ENCODE measurements at places on chromosomes 3 and 15. TPM values are rescaled to one million over a fixed set of nuclear protein-coding genes. Genes with fewer than 3 reads are reported as not detected.

GRCh38 chr3:29745232-29745870 lies 464.5 kb downstream of the RBMS3 start:
- peaks cover 23% of the 10 kb centered on the region for H3K4me1 ChIP-seq
- no peaks in the 10 kb centered on the region for H3K27me3 ChIP-seq
- no peak for DNase-seq
- H3K36me3 ChIP-seq, result peaks cover 6% of the 10 kb centered on the region
- H3K27ac ChIP-seq, result peak overlapping the region; percentile 39

DNA sequence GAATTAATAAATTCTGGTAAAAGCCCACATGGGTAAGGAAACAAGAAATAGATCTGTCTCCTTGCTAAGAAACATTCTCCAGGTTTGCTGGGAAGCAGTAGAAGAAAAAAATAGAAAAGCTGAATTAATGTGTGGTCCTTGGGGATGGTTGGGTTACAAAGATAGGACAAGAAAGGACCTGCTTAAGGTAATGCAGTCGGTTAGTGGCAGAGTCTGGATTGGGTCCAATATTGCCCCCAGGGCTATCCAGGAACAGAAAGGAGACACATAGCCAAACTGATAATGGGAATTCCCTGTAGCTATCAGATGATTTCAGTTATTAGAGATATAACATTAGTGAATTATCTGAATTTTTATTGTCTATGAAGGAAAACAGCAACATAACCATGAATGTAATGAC lies 584.3 kb downstream of the ROBO1 start:
- no peak for DNase-seq
- no peaks in the 10 kb centered on the region for H3K36me3 ChIP-seq
- no peaks in the 10 kb centered on the region for H3K27me3 ChIP-seq
- H3K4me1 ChIP-seq, result peaks cover 6% of the 10 kb centered on the region

The ACP3 gene
- total RNA-seq, result 3.5 TPM

DNA sequence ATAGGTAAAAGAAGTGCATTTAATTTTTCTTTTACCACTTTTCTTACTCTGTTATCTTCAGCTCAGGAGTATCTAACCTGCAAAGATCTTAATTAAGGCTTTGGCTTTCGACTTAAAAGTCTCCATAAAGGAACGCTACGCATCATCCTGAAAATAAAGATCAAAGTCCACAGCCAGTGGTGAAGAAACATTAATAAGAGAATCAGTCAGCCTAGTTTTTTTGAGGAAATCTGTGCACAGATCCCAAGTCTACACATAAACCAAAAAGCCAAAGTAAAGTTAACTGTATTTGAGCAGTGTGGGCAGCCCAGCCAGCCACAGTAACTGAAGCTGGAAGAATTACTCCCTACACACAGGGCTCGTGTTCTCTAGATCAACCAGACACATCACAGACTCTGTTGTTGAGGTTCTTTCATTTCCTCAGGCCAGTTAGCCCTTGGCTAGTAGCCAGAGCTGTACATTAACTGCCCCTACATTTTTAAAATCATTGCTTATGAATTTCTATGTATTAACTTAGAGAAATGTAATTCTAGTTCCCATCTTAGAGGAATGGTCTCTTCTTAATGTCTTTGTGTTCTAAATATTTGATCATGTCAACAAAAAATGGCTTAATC lies 6.9 kb downstream of the LRRC2 start:
- H3K36me3 ChIP-seq, result no peaks in the 10 kb centered on the region
- no peak for DNase-seq
- H3K4me3 ChIP-seq, result peak overlapping the region; percentile 83
- peaks cover 46% of the 10 kb centered on the region for H3K27me3 ChIP-seq
- H3K27ac ChIP-seq, result no peak overlapping the region
- H3K4me1 ChIP-seq, result no peaks in the 10 kb centered on the region

DNA sequence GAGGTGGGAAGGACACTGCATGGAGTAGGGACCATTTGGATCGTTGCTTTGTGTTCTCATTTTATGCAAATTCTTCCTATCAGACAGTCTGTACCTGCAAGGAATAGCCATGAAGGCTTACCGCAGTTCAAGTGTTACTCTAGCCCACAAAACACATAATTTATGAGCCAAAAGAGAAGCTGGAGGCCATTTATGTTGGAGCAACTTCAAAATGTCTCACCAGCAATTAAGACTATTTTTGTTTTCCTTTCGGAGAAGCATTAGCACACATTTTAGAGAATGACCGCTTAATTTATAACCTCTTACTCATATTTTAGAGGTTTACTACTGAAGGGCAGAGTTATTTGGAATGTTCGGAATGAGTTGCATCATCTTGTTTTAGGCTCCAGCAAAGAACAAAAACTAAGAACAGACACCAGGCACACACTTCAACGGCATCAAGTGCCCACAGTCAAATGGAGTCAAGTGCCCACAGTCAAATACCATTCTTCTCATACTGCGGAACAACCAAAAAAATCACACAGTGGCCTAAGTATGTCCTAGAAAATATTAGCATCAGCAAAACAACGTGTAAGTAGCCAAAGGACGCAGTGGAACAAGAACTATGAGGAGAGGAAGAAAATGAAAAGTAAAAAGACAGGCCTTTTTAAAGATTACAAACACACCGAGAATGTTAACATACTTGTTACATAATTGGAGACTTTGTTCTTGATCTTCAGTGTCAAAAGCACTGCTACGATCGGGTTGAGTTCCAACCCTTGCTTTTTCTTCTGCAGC lies 17.5 kb upstream of the GOLGA8J start:
- peaks cover 20% of the 10 kb centered on the region for H3K4me1 ChIP-seq
- H3K36me3 ChIP-seq, result no peaks in the 10 kb centered on the region
- peaks cover 6% of the 10 kb centered on the region for H3K27me3 ChIP-seq
- DNase-seq, result no peak
- H3K4me3 ChIP-seq, result no peak overlapping the region
- H3K27ac ChIP-seq, result no peak overlapping the region

GRCh38 chr3:58101499-58102389 lies 93.5 kb downstream of the FLNB start:
- H3K36me3 ChIP-seq, result peaks cover 42% of the 10 kb centered on the region
- DNase-seq, result no peak
- H3K27me3 ChIP-seq, result no peaks in the 10 kb centered on the region
- peak overlapping the region; percentile 67 for H3K4me3 ChIP-seq
- H3K4me1 ChIP-seq, result peaks cover 9% of the 10 kb centered on the region

DNA sequence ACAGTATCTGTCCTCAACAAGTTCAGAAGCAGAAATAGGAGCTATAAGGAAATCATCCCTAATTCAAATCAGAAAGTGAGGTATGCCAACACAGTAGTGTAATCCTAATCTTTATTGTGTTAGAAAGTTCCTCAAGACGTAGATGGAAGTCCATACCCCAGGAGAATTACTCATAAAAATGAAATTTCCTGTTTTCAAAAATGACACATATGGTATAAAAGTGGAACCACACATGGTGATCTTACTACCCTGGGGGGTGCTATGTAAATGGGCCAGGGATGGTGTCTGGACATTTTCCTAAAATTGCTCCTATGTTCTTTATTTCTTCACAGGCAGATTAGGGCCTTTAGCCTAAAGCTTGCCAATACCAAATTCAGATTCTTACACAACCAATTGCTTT lies 204.1 kb downstream of the ARRDC4 start:
- peaks cover 30% of the 10 kb centered on the region for H3K27me3 ChIP-seq
- no peak for DNase-seq
- H3K27ac ChIP-seq, result no peak overlapping the region
- H3K4me1 ChIP-seq, result peaks cover 2% of the 10 kb centered on the region

DNA sequence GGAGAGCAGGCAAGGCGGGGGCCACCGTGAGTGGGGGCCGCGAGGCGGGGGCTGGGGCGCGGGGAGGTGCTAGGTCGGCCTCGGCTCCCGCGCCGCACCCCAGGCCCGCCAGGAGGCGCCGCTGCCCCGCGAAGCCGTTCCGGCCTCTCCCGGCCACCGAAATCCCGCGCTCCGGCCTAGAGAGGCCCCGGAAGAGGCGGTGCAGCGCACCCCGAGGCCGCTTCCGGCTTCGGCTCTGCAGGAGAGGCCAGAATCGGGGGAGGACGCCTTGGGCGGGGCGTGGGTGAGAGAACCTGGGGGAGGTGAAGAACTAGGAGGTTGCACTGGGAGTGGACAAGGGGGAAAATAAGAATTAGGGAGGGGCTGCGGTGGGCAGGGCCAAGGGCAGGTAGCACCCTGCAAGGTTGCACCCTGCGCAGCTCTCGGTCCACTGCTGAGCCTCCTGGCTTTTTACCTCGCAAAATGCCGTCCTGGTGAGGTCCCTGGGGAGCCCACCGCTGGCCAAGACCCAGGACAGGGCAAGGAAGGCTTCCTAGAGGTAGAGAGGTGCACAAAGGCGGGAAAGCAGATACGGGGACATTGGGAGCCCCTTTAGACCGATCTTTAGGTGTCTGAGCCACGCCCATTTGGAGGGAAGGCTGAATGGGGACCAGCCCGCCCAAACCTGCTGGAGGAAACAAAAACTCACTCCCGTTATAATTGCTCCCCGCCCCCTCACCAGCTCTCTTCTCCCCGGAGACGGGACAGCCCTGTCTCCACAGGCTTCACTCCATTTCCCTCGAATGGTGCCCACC lies 8.4 kb upstream of the GNAI2 start:
- H3K27me3 ChIP-seq, result peaks cover 13% of the 10 kb centered on the region
- H3K27ac ChIP-seq, result peak overlapping the region; percentile 93
- H3K36me3 ChIP-seq, result no peaks in the 10 kb centered on the region

The DNAH1 gene
- 2.6 TPM for total RNA-seq

GRCh38 chr15:84600331-84600686 lies 500 bp upstream of the ZSCAN2 start:
- peaks cover 3% of the 10 kb centered on the region for H3K27me3 ChIP-seq
- H3K27ac ChIP-seq, result peak overlapping the region; percentile 88
- peak; percentile 77 for DNase-seq
- peaks cover 17% of the 10 kb centered on the region for H3K36me3 ChIP-seq

DNA sequence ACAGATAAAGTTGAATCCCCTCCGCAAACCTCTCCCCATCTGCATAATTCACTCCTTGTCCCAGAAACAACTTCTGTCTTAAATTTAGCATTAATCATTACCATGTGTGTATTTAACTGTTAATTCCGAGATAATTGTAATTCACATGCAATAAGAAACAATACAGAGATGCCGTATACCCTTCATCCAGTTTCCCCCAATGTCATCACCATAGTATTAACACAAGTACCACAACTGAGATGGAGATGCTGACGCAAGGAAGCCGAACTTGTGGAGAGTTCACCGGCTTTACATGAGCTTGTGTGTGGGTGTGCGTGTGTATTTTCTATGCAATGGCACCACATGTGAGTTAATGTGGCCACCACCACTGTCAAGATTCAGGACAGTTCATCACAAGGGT lies 39.6 kb upstream of the SEC13 start:
- no peak overlapping the region for H3K27ac ChIP-seq
- H3K27me3 ChIP-seq, result peaks cover 29% of the 10 kb centered on the region
- no peak for DNase-seq
- no peak overlapping the region for H3K4me3 ChIP-seq
- H3K36me3 ChIP-seq, result no peaks in the 10 kb centered on the region

DNA sequence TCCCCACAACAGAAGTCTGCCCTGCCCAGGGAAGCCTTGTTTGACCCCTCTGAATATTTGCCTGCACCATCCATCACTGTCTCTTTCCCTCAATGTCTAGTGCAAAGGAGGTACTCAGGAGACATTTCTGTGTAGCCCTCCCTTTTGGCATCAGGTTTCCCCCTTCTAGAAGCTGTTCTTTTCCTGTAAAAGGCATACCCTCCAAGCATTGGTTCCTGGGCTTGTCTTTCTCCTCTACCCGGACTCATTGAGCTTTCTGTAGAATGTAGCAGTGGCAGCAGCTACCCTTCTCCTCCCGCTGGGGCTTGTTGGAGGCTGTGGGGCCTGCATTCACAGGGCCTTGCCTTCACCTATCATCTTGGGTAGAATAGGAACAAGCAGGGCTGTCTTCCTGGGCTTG lies 63.5 kb downstream of the CTDSPL start:
- H3K27ac ChIP-seq, result peak overlapping the region; percentile 79
- peak overlapping the region; percentile 53 for H3K4me3 ChIP-seq
- DNase-seq, result no peak
- H3K4me1 ChIP-seq, result peaks cover 39% of the 10 kb centered on the region

The PLAAT1 gene
- total RNA-seq, result 2.6 TPM

DNA sequence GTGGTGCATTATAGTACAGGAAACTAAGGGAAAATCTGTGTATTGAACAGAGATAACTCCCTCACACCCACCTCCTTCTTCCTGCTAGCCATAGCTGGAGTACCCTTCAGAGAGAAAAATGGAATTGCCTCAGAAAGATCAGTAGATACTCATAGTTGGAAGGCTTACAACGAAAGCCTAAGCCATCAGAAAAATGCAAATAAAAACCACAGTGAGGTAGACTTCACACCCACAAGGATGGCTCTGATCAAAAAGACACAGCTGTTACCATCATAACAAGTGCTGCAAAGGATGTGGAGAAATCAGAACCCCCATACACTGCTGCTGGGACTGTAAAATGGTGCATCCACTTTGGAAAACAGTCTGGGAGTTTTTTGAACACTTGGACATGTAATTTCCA lies 7.4 kb upstream of the DLG1 start:
- DNase-seq, result no peak
- no peaks in the 10 kb centered on the region for H3K36me3 ChIP-seq
- H3K4me3 ChIP-seq, result no peak overlapping the region
- H3K4me1 ChIP-seq, result peaks cover 28% of the 10 kb centered on the region
- H3K27me3 ChIP-seq, result no peaks in the 10 kb centered on the region
- no peak overlapping the region for H3K27ac ChIP-seq

DNA sequence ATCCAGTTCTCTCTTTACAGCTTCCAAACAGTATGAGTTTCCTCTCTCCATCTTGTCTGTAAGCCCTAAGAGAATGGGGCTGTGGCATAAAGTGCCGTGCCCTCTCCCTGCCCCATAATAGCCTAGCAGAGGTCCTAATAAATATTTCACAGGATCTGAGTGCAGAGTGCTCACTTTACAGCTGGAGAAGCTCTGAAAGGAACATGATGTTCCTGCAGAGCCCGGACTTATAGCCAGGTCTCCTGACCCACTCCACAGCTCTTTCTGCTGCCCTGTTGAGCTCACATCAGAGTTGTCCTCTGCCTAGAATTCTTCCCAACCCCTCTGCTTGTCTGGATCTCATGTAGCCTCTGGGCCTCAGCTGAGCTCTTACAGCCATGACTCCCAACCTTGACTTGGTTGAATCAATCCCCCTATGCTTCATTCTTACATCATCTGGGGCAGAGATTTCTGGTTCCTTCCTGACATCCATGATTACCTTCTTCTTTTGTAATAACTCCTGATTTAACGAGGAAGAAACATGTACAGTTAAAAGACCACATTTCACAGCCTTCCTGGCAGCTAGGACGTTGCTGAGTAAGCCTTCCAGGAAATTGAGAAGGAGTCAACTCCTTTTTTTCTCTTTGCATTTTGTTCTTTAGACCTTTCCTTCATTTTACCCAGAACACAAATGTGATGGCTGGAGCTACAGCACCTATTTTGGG lies 135.3 kb downstream of the RPLP1 start:
- peaks cover 25% of the 10 kb centered on the region for H3K4me1 ChIP-seq
- H3K27me3 ChIP-seq, result peaks cover 20% of the 10 kb centered on the region
- H3K27ac ChIP-seq, result peak overlapping the region; percentile 10
- no peaks in the 10 kb centered on the region for H3K36me3 ChIP-seq
- H3K4me3 ChIP-seq, result no peak overlapping the region
